ENCODE measurements at places on chromosomes 4 and X.

- peak; percentile 37 for DNase-seq
Measured at GRCh38 chrX:120790118-120790517, 85.5 kb downstream of the CT47B1 start.

DNA sequence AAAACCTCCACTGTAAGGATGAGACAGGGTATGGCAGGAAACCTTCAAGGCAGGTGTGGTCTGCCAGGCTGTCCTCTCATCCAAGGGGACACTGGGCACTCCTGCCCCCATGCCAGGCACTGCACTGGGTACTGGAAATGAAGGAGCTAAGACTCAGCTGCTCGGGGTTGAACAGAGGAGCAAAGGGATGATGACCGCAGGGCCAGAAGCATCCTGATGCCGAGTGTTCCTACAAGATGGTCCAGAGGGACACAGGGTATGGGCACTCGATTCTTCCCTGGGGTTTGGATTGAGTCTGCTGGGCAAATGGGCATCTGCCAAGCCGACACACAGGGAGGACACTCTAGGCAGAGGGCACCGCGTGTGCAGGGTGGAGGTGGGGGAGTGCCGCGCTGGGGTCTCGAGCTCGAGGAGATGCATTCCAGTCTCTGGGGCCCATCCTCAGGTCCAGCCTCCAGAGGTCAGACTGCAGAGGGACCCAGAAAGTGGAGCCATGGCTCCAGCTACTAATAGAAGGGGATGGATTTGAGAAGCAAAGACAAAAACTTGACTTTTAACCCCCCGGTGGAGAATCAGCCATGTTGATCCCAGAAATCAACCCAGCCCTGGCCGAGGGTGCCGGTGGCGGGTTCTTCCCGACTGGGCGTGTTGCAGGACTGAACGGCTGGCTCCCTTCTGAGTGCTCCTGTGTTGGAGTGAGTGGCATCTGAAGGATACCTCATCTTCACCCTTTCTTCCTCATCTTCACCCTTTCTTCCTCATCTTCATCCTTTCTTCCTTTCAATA is 247.0 kb downstream of the AFAP1 start:
- DNase-seq: no peak

DNA sequence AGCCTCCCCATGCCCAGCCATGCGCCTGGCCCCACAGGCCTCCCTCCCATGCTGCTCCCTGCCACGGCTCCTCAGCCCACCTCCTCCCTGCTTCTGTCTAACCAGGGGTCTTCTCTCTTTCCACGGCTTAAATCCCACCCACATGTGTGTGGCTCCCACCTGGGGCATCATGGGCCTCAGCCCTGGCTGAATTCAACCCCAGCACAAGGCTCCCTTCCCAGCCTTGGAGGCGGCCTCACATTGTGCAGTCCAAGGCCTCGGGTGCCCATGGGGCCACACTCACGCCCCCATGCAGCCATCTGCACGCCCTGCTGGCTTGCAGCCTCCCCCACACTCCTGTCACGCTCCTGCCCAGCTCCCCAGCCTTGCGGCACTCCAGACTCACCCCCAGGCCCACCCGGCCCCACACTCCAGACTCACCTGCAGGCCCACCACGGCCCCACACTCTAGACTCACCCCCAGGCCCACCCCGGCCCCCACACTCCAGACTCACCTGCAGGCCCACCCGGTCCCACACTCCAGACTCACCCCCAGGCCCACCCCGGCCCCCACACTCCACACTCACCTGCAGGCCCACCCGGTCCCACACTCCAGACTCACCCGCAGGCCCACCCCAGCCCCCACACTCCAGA is 27.0 kb downstream of the MAEA start:
- DNase-seq: no peak

DNA sequence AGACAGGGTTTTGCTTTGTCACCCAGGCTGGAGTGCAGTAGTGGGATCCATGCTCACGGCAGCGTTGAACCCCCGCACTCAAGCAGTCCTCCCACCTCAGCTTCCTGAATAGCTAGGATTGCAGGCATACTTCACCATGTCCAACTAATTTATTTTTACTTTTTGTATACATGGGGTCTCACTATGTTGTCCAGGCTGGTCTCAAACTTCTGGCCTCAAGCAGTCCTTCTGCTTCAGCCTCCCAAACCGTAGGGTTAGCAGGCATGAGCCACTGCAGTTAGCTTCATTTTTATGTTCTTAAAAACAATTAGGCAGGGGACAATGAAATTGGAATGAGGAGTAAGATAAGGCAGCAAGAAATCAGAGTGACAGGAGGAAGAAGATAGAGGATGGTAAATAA is 50.5 kb downstream of the RAP1GDS1 start:
- no peak for DNase-seq

DNA sequence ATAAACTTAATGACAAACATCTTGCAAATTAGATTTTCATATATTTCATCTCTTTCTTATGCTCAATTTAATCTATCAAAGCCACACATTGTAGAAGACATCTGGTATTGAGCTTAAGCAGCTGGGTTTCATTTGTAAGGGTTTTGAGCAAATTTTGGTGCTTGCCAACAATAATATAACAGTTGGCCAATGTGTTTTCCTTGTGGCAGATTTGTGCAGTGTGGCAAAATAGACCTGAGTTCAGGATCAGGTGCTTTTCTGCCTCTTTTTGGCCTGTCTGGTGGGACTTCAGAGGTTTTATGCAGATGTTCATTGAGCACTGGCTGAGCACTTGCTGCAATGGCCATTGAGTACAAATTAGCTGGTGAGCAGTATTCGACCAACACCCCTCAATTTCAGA is 301.9 kb downstream of the BMPR1B start:
- DNase-seq: no peak

- no peak for DNase-seq
Measured at GRCh38 chr4:63492515-63492914, 916.7 kb downstream of the TECRL start.
